Caudate nucleus (tissue), 63 donors: ENCODE measurements at places on chromosomes 5 and 9.

- DNase-seq = no peak
Observed at GRCh38 chr5:115343855-115344254, 47.4 kb upstream of the CCDC112 start.

- DNase-seq = no peak
Observed at GRCh38 chr9:91954841-91955471, 4.9 kb upstream of the ROR2 start.

GRCh38 chr5:36177715-36178523 is 26.0 kb downstream of the SKP2 start:
- no peak for DNase-seq

DNA sequence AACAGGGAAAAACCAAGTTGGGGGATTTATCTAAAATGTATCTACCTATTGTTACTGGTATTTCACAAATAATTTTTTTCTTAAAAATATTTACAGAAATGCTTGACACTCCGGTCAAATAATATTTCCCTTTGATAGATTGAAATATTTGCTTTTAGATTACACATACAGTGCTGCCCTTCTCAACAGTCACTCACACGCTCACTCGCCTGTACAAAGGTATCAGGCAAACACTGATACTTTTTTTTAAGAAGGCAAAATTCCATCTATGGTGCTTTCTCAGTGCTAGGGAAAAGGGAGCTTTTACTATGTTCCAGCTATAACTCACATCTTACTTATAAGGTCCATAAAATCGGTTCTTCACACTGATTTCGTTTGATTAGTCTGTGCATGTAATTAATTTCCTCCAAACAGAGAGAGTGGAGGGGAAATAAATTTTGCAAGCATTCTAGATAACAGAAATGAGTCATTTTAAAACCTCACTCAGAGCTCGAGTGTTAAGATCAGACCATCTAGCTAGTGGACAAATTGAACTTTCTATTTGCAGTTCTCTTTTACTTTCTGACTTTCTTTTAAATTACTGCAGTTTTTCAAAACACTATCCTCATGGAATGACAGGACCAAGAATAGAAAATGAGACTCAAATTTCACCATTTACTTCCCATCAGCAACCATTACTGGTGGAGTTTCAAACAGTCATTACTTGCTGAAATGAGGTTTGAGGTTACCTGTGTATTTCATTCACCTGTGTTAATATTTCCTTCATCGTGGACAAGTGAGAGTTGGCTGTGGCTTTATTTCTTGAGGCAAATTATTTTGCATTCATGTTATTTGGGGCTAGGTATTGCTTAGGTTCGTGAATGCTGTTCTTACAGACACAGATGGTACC is 273.2 kb downstream of the RAB3C start:
- DNase-seq = no peak

- no peak for DNase-seq
Observed at GRCh38 chr5:116577064-116577788, 2.6 kb upstream of the SEMA6A start.

GRCh38 chr5:103262422-103262871 is 3.9 kb downstream of the MACIR start:
- DNase-seq = no peak

- no peak for DNase-seq
Observed at GRCh38 chr5:173441053-173441628, 112.9 kb upstream of the STC2 start.

- DNase-seq = no peak
Observed at GRCh38 chr5:38468978-38469706, 87.3 kb downstream of the LIFR start.

DNA sequence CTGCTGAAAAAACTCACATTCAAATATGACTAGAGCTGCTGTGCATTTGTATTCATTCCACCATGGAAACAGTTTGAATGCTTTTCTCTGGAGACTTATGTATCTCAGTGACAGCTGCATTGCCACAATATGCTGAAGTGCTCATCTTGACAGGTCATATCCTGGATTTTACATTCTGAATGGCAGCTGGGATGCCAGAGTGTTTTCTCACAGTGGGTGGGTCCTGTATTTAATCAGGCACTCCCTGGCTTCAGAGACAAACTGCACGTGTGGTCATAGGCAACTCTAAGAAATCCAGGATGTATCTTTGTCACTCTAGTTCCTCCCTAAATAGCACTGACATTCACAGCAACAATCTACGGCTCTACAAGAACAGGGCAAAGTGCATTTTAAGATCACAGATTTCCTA is 75.6 kb downstream of the ST8SIA4 start:
- DNase-seq = no peak

DNA sequence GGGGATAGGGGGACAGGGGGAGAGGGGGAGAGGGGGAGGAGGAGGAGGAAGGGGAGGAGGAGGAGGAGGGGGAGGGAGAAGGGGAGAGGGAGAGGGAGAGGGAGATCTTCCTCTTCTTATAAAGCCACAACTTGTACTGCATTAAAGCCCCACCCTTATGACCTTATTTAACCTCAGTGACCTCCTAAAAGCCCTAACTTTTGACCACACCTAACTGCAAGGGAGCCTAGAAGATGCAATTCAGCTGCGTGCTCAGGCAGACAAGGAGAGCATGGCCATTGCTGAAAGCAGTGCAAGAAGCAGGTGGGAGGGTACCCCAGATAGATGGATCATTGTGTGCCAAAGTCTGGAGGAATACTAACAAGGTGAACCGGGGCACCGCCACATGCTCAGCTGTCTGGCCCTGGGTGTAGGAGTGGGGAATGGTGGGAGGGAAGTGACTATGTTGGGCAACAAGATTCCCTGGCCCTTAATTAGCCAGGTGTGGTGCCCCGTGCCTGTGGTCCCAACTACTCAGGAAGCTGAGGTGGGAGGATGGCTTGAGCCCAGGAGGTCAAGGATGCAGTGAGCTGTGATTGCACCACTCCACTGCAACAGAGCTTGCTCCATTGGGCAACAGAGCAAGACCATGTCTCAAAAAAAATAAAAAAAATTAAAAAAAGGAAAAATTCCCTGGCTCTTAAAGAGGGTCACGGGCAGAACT is 125.4 kb upstream of the BOD1 start:
- no peak for DNase-seq

DNA sequence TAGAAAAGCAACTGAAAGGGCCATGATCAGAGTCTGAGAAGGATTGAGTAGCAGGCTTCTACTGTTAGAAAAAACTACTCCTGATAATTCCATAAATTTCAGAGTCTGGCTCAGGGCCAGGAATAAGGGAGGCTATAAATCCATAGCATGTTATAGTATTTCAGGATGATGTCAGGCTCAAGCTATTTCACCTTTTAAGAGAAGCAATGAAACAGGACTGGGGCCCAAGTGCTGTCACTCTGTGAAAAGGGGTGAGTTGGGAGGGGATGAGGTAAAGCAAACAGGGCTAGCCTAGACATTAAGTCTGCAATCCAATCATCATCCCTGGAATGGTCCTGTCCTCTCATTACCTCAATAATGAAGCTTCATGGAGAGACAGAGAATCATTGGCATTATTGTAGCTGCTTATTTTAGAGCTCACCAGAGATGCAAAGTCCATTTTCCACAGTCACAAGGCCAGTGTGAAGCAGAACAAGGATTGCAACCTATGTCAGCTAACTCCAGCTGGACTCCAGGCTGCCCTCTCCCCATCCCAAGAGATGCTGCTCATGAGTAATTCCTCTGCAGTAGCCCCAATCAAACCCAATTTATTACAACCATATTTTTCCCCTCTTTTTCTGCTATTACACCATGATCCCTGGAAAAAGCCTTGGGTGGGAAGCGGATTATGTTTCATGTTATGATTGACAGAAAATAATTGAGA is 56.0 kb downstream of the PAPPA start:
- no peak for DNase-seq

DNA sequence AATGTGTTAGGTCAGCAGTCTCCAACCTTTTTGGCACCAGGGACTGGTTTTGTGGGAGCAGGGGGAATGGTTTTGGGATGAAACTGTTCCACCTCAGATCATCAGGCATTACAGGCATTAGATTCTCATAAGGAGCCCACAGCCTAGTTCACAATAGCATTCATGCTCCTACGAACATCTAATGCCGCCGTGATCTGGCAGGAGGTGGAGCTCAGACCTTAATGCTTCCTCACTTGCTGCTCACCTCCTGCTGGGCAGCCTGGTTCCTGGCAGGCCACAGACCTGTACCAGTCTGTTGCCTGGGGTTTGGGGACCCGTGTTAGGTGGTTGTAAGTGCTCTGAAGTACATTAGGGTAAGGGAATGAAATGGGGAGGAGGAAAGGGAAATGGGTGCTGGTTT is 9.7 kb upstream of the CTNNA1 start:
- no peak for DNase-seq

GRCh38 chr5:73544429-73545402 is 20.7 kb downstream of the ANKRA2 start:
- no peak for DNase-seq

DNA sequence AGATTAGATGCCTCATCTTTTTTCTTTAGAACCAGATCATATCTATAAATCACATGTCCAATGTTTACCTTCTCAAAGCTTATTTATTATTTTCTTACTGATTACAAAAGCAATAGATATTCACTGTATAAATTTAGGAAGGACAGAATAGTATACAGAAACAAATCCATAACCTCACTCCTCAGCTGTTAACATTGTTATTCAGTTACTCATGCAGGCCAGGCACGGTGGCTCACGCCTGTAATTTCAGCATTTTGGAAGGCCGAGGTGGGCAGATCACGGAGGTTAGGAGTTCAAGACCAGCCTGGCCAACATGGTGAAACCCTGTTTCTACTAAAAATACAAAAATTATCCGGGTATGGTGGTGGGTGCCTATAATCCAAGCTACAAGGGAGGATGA is 15.3 kb downstream of the STOM start:
- DNase-seq = no peak

GRCh38 chr5:172530406-172530805 is 76.1 kb upstream of the SH3PXD2B start:
- DNase-seq = no peak

DNA sequence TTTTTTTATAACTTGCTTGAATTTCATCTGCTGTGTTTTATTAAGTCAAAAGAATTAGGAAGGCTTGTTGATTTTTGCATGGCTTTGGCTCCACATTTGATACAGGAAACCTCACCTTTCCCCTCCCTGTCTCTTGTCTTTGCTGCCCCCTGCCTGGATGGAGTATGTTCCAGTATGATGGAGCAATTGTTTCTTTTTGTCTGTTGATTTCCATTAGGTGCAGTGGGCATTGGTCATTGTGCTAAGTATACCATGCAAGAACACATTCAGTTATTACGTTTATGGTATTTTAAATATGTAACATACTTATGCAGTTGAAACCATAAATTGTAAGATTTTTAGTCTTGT is 19.6 kb downstream of the TJP2 start:
- no peak for DNase-seq

DNA sequence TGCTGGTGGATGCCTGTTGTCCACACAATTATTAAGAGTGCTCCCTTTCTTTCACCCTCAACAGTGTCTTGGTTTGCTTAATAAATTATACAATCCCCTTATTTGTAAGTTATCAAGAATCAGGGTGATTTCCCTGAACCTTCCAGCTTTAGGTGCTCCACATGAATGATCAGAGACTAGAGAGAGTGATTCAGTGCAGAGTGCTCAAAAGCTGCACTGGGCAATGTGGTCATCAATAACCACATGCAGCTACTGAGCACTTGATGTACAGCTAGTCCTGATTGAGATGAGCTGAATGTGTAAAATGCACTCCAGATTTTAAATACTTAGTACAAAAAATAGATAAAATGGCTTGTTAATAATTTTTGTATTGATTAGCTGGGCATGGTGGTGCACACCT is 76.8 kb upstream of the TRIO start:
- DNase-seq = no peak

DNA sequence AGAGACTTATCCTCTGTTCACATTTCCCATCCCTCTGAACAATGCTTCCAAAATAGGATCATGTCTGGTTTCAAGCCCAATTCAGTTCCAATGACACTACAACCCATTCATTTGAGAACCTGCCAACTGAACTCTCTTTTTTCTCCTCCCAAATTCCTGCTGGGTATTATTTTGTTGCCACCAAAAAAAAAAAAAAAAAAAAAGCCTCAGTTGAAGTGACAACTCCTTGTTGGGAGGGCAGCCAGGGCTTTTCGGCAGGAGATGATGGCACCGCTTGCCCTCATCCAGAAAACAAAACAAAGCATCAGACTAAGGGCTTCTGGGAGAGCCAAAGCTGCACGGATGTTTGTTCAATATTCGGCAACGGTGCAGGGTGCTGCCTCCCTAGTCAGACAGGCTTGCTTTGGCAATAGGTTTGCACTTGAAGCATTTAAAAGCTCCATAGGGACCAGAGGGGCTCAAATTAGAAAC is 30.6 kb upstream of the TRIM32 start:
- DNase-seq = no peak

GRCh38 chr9:118595719-118596305 is 773.4 kb downstream of the BRINP1 start:
- DNase-seq = peak; percentile 20

- no peak for DNase-seq
Observed at GRCh38 chr5:139383993-139384590, 995 bp upstream of the SLC23A1 start.

GRCh38 chr9:131255676-131256197 is 20.6 kb downstream of the FAM78A start:
- no peak for DNase-seq

- DNase-seq = peak; percentile 45
Observed at GRCh38 chr9:114238891-114239875, 83.7 kb upstream of the ORM1 start.

GRCh38 chr5:883475-884181 is 9.0 kb downstream of the BRD9 start:
- no peak for DNase-seq

- DNase-seq = no peak
Observed at GRCh38 chr5:95932941-95933340, 28.7 kb downstream of the ELL2 start.

GRCh38 chr5:102313912-102314311 is 17.8 kb upstream of the SLCO4C1 start:
- no peak for DNase-seq

DNA sequence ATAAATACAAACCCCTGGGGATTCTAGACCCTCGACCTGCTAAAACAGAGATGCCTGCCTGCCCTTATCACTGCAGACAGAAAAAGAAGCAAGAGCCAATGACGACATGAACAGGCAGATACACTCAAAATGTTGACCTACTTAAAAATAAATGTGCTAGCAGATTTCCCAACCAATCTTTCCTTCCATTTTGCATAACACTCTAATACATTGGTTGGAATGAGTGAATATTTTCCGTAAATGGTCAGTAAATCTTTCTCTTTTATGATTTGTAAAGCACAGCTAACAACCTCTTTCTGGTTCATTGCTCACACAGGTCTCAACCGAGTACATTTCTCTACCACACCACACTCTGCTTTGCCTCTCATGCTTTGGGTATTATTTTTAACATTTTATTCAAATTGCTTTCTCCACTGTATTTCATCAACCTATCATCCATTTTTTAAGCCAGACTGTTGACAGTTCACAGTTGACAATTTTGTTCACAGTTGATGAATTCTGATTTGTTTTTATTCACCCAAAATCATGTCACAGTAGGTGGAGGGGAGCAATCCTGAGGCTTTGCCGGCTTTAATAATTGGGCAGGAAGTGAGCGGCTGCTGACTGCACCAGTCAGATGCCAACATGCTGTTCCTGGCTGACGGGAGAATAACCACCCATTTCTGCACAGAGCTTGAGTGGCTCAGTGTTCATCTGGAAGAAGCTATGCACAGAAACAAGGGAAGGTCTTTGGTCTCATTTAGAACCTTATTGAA is 426.6 kb downstream of the SPOCK1 start:
- no peak for DNase-seq

GRCh38 chr5:123217173-123217572 is 128.1 kb downstream of the PRDM6 start:
- no peak for DNase-seq
